Activated naive CD4-positive, alpha-beta T cell treated with anti-CD3 and anti-CD28 coated beads, Interleukin-2, amount 10 ng/mL, durations not matched to agents 7 days and 5 days (primary cell): ENCODE measurements at places on chromosomes 6 and 20.

- no peaks in the 10 kb centered on the region for H3K4me1 ChIP-seq
- H3K27me3 ChIP-seq = no peaks in the 10 kb centered on the region
- DNase-seq = no peak
- no peak overlapping the region for H3K4me3 ChIP-seq
These were observed 601.9 kb downstream of the HTR1B start for GRCh38 chr6:76861403-76861802.

DNA sequence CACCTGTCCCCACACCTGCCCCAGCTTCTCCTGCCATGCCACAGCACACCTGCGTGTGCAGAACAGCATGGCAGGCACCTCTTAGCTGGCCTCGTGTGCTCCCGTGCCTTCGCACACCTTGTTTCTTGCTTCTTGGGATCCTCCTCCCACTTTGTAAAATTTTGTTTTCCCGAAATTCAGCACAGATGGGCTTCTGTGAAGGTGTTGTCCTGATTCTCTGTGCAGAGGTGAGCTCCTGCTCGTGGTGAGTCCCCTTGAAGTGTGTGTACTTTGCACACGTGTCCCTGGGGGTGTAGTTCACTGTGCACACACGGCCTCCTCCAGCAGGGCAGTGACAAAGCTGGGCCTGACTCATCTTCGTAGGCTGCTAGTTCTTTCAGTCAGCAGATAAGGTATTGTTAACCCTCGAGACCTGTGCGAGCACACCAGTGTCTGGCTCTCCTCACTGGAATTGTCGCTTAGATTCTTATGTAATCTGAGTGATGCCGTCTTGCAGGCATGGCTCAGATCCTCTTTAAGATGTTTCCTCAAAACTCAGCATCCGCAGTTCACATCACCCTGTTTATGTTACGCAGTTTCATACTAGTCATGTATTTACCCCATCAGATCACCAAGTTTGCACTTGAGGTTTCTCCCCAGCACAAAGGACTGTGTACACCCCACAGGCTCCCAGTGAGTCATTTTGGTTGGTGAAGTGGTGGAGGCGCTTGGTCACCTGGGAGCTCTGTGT, 77.7 kb downstream of the CDYL start:
- DNase-seq = no peak
- no peaks in the 10 kb centered on the region for H3K36me3 ChIP-seq
- H3K27me3 ChIP-seq = no peaks in the 10 kb centered on the region
- no peak overlapping the region for H3K27ac ChIP-seq
- H3K4me3 ChIP-seq = no peak overlapping the region
- H3K4me1 ChIP-seq = peaks cover 11% of the 10 kb centered on the region

GRCh38 chr6:162849269-162849668, 121.5 kb downstream of the PACRG start:
- H3K4me3 ChIP-seq = no peak overlapping the region
- no peaks in the 10 kb centered on the region for H3K4me1 ChIP-seq
- no peak for DNase-seq
- no peak overlapping the region for H3K27ac ChIP-seq
- no peaks in the 10 kb centered on the region for H3K36me3 ChIP-seq

- peaks cover 29% of the 10 kb centered on the region for H3K4me1 ChIP-seq
- peaks cover 54% of the 10 kb centered on the region for H3K36me3 ChIP-seq
- H3K27me3 ChIP-seq = no peaks in the 10 kb centered on the region
- no peak for DNase-seq
- H3K27ac ChIP-seq = no peak overlapping the region
These were observed 27.8 kb downstream of the LRRN4 start for GRCh38 chr20:6026051-6026450.

- DNase-seq = no peak
- peak overlapping the region; percentile 82 for H3K4me3 ChIP-seq
- H3K27ac ChIP-seq = peak overlapping the region; percentile 88
These were observed 754 bp downstream of the HDDC2 start for GRCh38 chr6:125300992-125301434.

- H3K27me3 ChIP-seq = peaks cover 8% of the 10 kb centered on the region
- H3K27ac ChIP-seq = no peak overlapping the region
- H3K4me3 ChIP-seq = no peak overlapping the region
- no peaks in the 10 kb centered on the region for H3K4me1 ChIP-seq
These were observed 54.0 kb upstream of the IPCEF1 start for GRCh38 chr6:154410619-154411072.

GRCh38 chr20:12055161-12055560, 137.5 kb downstream of the BTBD3 start:
- H3K36me3 ChIP-seq = no peaks in the 10 kb centered on the region
- no peak overlapping the region for H3K27ac ChIP-seq
- H3K4me3 ChIP-seq = no peak overlapping the region
- no peak for DNase-seq
- H3K27me3 ChIP-seq = no peaks in the 10 kb centered on the region
- H3K4me1 ChIP-seq = no peaks in the 10 kb centered on the region

- H3K4me3 ChIP-seq = no peak overlapping the region
- peaks cover 3% of the 10 kb centered on the region for H3K27me3 ChIP-seq
- no peak for DNase-seq
- no peak overlapping the region for H3K27ac ChIP-seq
- no peaks in the 10 kb centered on the region for H3K36me3 ChIP-seq
These were observed 6.2 kb upstream of the LCA5 start for GRCh38 chr6:79543411-79543810.

GRCh38 chr6:35703554-35703953, 14.8 kb upstream of the FKBP5 start:
- H3K27ac ChIP-seq = no peak overlapping the region
- H3K4me1 ChIP-seq = peaks cover 2% of the 10 kb centered on the region
- H3K27me3 ChIP-seq = no peaks in the 10 kb centered on the region
- DNase-seq = no peak
- peaks cover 2% of the 10 kb centered on the region for H3K36me3 ChIP-seq
- no peak overlapping the region for H3K4me3 ChIP-seq

DNA sequence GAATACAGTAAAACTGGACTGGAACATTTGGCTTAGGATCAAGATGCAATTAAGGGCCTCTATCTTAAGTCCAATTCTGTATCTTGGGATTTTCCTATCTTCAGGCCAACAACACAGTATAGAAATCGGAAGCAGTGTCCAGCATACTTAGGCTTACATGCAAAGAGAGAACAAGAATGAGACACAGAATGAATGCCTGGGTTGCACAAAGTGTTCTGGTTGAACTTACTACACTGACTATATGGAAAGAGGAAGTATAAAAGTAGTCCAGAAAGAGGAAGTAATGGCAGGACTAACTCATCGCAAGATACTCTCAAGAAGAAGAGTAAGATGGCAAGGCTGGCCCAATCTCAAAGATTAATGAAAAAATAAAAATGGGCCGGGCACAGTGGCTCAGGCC, 87.6 kb downstream of the BTBD9 start:
- no peak for DNase-seq
- no peak overlapping the region for H3K4me3 ChIP-seq
- no peak overlapping the region for H3K27ac ChIP-seq
- H3K27me3 ChIP-seq = no peaks in the 10 kb centered on the region
- H3K4me1 ChIP-seq = no peaks in the 10 kb centered on the region

- H3K4me3 ChIP-seq = peak overlapping the region; percentile 98
- H3K4me1 ChIP-seq = peaks cover 51% of the 10 kb centered on the region
These were observed 584 bp downstream of the LYRM4 start for GRCh38 chr6:5260111-5260620.

- peak; percentile 38 for DNase-seq
- H3K27me3 ChIP-seq = peaks cover 92% of the 10 kb centered on the region
- H3K4me1 ChIP-seq = peaks cover 57% of the 10 kb centered on the region
- no peaks in the 10 kb centered on the region for H3K36me3 ChIP-seq
- no peak overlapping the region for H3K27ac ChIP-seq
- peak overlapping the region; percentile 59 for H3K4me3 ChIP-seq
These were observed 12.1 kb downstream of the TRIM31 start for GRCh38 chr6:30100585-30101443.

DNA sequence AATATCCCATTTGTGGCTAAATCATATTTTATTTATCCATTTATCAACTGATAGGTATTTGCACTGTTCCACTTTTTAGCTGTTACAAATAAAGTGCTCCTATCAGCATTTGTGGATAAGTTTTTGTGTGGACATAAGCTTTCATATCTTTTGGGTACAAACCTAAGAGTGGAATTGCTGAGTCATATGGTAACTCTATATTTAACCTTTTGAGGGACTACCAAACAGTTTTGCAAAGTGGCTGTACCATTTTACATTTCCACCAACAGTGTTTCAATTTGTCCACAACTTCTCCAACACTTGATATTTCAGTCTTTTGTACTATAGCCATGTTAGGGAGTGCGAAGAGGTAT, 23.6 kb upstream of the ECHDC1 start:
- H3K4me3 ChIP-seq = no peak overlapping the region
- no peaks in the 10 kb centered on the region for H3K36me3 ChIP-seq
- no peak for DNase-seq
- no peak overlapping the region for H3K27ac ChIP-seq
- H3K4me1 ChIP-seq = no peaks in the 10 kb centered on the region
- H3K27me3 ChIP-seq = peaks cover 3% of the 10 kb centered on the region

- peaks cover 39% of the 10 kb centered on the region for H3K36me3 ChIP-seq
- H3K27me3 ChIP-seq = no peaks in the 10 kb centered on the region
- H3K4me1 ChIP-seq = peaks cover 4% of the 10 kb centered on the region
- DNase-seq = no peak
- H3K27ac ChIP-seq = no peak overlapping the region
These were observed 49.9 kb downstream of the ILRUN start for GRCh38 chr6:34646714-34647113.

DNA sequence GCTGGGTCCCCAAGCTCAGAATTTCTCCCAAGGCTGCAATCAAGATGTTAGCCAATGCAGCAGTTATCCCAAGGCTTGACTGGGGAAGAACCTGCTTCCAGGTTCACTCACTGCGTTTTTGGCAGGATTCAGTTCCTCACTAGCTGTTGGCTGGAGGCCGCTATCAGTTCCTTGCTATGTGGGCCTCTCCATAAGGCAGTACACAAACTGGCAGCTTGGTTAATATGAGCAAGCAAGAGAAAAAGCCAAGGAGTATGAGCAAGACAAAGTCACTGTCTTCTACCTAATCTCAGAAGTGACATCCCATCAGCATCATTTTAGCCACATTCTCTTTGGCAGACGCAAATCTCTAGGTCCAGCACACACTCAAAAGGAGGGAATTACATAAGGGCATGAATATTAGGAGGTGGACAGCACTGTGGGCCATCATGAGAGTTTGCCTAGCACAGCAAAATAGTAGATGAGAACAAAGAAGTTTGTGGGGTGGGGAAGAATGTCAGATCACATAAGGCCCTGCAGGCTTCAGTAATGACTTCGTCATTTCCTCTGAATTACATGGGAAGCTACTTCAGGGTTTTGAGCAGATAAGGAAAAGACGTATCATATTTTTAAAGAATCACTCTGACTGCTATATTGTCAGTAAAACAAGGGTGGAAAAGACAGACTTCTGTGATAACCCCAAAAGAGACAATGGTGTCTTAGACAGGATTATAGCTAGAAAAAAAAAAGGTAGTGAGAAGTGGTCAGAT, 25.5 kb downstream of the LMBRD1 start:
- no peak for DNase-seq
- H3K27me3 ChIP-seq = no peaks in the 10 kb centered on the region
- H3K4me1 ChIP-seq = no peaks in the 10 kb centered on the region
- peaks cover 44% of the 10 kb centered on the region for H3K36me3 ChIP-seq
- H3K4me3 ChIP-seq = no peak overlapping the region

DNA sequence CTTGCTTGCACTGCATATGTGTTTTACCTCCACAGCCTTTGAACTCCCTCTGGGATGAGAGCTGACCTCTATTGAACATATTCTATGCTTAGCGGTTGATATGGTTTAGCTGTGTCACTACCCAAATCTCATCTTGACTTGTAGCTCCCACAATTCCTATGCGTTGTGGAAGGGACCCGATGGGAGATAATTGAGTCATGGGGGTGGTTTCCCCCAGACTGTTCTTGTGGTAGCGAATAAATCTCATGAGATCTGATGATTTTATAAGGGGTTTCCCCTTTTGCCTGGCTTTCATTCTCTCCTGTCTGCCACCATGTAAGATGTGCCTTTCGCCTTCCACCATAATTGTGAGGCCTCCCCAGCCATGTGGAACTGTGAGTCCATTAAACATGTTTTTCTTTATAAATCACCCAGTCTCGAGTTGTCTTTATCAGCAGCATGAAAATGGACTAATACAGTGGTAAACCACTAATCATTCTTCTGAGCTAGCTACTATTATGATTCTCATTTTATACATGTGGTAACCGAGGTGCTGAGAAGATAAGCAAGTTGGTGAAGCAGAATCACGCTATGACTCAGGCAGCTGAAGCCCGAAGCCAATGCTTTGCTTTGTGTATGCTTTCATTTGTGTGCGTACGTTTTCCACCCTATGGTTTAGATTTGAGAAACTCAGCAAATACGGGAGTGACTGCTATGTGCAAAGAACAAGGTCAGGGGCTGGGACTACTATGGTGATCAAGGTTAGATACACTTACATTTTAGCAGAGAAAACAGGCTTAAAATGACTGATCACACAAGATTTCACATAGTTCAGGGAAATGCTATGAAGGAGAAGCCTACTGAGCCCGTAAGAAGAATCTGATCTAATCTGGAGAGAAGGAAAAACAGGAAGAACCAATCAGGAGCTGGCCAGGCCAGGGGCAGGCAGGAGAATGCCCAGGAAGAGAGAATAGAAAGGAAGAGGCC, 363.5 kb downstream of the ESR1 start:
- peak overlapping the region; percentile 85 for H3K27ac ChIP-seq
- H3K36me3 ChIP-seq = peaks cover 72% of the 10 kb centered on the region
- H3K4me1 ChIP-seq = peaks cover 34% of the 10 kb centered on the region
- H3K27me3 ChIP-seq = no peaks in the 10 kb centered on the region
- H3K4me3 ChIP-seq = peak overlapping the region; percentile 6
- peak; percentile 50 for DNase-seq
